Mesenchymal stem cell (in vitro differentiated cells and primary cell): ENCODE measurements at places on chromosomes 11 and 22.

- DNase-seq: no peak
Observed at GRCh38 chr11:114260077-114260476, 36.1 kb upstream of the NNMT start.

- DNase-seq: peak; percentile 53
Observed at GRCh38 chr11:132177106-132177505, 806.7 kb downstream of the NTM start.

DNA sequence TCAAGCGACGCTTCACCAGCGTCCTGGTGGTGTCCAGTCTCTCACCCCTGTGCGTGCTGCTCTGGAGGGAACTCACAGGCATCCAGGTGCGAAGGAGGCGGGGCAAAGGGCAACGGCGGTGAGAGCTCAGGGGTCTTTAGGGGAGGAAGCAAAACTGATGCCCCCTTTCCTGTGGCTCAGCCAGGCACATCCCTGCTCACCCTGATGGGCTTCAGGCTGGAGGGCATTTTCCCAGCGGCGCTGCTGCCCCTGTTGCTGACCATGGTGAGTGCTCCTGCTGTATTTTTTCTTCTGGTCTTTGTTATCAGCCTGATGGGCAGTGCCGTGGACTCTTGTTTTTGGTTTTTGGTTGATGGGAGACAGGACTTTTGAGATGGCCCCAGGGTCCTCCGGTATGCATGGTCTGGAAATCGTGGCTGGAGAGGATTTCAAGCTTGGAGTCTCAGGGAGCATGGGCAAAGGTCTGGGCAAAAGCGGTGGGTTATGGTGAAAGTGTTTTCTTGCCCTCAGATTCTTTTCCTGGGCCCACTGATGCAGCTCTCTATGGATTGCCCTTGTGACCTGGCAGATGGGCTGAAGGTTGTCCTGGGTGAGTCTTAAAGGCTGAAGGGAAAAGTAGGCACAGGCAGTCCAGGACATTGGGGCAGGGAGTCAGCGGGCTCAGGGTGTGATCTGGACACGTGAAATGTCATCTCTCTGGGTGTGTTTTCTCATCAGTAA lies 695 bp downstream of the RCE1 start:
- no peak for DNase-seq

- no peak for DNase-seq
Observed at GRCh38 chr11:74212533-74212932, 41.4 kb downstream of the PPME1 start.

DNA sequence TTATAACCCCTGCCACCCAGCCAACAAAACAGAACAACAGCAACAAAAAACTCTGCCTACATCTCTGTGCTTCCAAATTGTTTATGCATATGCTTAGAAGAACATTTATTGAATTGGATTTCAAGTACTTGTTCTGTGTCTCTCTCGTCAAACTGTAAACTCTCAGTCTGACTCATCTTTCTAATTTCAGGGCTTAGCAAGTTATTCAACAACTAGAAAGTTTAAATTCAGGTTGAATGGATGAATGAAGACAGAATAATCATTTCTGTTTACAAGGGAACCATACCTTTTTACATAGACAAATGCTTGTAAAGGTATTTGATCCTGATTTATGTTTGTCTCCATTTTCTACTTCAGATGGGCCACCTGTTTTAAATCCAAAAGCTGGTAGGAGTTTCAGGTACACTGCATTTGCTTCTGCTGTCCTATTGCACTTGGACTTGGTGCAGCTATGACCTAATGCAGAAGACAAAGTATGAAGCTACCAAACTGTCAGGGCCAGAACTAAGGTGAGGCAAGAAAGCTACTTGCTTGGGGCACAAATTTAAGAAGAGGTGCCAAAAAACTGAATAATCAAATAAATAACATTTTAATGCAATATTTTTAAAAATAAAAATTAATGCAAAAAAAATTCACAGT lies 1.6 kb upstream of the FBXO3 start:
- DNase-seq: peak; percentile 51

DNA sequence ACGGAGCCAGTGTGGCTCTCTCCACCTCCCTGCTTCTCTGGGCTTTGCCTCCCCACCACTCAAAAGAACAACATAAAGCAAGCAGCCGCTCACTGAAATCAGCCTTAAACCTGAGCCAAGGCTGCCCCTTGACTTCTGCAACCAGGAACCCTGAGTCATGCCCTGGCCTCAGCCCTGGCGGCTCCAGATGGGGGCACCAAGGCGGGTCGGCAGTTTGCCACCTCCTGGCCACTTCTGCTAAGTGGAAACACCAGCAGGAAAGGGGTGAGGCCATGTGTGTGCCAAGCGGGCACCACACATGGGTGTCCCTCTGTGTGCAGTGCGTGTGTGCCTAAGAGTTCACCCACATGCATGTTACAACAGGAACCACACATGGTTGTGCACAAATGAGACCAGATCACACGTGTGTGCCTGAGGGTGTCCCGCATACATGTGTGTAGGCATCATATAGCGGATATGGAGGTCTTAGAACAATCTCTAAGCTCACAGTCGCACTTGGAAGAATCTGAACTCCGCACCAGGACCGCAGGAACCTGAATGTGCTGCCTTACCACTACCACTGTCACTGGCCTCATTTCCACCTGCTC lies 221.2 kb downstream of the MN1 start:
- DNase-seq: no peak

DNA sequence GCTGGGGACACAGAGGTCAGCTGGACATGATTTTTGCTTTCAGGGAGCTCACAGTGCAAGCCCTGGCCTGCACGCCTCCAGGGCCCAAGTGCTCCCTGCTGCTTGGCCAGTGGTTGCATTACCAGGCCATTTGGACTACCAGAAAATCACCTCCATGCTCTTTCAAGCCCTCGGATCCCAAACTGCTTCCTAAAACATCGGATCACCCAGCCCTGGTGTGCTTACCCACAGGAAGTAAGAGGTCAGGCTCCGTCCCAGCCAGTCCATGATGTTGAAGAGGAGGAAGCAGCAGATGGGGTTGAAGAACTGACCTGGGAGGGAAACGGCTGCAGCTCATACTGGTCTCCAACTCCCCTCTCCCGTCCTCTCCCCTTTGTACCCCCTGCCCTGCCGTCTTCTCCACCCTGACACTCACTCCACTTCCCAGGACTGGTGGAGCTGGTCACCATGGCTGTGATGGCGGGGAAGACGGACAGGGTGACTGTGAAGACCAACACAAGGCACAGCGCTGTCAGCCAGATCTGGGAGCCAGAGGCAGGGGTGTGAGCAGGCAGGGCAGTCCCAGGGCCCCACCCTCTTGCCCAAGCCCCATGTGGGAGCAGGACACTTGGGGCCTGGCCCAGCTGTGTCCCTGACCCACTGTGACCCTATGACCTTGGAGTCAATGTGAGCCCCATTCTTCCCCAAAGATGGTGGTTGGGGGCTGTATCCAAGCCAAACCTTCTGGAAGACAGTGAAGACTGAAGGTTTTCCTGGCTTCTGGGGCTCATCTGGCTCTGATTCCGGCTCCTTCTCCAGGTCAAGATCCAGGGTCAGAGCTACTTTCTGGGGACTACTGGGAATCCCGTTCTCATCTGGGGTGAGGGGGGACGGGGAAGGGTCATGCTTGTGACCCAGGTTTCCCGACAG lies 5.6 kb downstream of the SLC29A2 start:
- DNase-seq: no peak

- no peak for DNase-seq
Observed at GRCh38 chr22:33119044-33119443, 60.9 kb upstream of the SYN3 start.

DNA sequence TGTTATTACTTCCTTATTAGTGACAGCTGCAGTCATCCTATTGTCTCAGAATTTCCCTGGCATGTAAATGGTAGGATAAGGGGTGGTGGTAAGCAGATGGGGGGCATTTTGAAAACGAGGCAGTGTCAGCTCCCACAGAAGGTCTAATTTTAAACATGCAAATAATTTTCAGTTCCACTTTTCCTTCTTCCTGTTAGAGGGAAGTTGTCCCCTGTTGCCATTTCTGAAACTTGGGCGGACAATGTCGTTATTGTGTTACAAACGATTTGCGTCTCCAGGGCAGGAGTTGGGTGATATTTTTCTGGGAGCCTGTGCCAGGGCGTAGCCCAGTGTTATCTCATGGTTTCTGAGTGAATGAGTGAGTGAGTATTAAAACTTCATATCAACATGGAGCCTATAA lies 7.4 kb downstream of the PTPRJ start:
- DNase-seq: no peak

- peak; percentile 30 for DNase-seq
Observed at GRCh38 chr22:35547987-35548721, 7.5 kb downstream of the RASD2 start.

GRCh38 chr22:20968281-20968977 lies 1.4 kb downstream of the AIFM3 start:
- DNase-seq: no peak

DNA sequence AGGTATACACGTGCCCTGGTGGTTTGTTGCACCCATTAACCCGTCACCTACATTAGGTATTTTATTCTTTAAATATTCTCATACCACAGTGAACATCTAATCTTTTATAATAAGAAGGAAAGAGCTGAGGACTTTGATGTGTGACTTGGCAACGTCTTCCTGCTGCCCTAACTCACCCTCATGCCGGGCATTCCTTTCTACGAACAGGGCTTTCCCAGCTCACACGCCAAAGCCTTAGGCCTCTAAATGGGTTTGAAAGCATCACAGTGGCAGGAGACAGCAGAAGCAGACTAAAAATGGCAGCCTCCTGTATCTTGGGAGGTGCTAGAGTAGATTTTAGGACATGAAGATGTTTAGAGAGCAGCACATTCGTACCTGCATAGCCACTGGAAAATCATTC lies 52.6 kb downstream of the CLTCL1 start:
- DNase-seq: no peak

DNA sequence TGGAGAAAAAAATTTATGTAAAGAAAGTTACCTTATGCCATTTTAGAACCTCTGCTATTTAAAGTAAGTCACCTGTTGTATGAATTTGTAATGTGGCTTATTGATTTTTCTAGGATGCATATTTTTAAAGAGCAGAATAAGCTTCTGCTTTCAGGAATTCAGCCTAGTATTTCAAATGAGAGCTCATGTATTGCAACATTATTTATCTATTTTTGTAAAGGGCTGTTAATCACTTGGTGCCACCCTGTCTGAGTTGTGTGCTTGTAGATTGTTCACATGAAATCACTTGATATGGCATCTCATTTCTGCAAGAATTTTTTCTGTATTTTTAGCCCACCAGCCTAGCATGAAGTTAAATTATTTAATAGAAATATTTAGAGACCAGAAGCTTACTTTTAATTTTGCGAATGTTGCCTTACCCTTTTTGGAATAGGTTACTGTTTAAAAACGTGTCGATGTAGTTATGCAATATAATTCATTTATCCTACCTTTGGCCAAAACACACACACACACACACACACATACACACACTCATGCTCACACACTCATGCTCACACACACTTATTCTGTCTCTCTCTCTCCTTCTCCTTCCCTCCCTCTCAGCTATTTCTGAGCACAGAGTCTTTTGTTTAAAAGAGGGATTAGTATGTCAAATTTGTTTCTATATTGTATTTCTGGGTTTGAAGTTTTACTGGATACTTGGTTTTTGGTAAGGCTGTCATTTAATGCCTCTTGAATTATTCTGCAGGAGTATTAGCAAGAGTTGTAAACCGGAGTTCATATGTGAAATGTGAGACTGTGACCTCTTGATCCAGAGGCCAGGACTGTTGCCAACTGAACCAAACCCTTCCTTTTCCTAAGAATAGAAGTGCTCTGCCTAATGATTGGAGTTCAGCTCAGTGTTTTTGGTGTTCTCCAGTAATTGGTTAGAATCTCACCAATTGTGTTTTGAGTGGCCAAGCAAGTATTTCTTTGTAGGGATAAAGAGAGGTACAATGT lies 34.4 kb downstream of the YAP1 start:
- peak; percentile 52 for DNase-seq

- no peak for DNase-seq
Observed at GRCh38 chr11:91997226-91997625, 227.4 kb upstream of the FAT3 start.

GRCh38 chr11:33773404-33773986 lies 825 bp downstream of the FBXO3 start:
- DNase-seq: peak; percentile 24

DNA sequence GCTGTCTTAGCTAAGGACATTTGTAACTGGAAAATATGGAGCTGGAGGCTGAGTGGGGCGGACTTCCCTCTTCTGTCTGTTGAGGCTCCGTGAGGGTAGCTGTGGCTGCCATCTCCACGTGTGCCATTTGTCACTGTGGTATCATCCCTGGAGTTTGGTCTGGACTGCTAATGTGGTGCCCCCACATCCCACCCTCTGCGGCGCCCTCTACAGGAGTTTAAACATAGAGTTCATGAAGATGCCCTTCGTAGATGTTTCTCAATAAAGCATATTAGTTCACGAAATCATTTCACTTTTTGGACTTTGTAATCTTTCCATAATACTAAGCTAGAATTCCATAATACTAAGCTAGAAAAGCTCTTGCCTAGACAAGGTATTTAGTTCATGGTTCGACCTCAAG lies 52.4 kb downstream of the TECTA start:
- no peak for DNase-seq

DNA sequence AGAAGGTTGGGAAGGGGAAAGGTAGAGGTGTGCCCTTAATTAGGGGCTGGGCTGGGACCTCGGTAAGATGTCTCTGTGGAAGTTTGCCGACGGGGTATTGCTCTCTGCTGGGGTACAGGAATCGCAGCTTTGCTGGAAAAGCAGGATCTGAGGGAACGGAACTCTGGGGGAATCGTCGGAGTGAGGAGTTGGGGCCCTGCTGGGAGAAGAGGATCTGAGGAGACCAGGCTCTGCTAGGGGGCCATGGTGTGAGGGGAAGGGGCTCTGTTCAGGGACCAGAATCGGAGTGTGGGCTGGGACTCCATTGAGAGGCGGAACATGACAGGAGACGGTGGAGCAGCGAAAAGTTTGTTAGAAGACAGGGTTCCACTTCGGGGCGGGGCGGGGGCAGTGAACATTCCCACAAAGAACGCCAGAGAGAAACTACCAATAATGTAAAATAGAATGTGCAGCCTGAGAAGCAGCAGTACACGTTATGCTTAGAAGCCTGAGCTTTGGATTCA lies 456 bp downstream of the AAMDC start:
- DNase-seq: peak; percentile 48

GRCh38 chr11:3030289-3031070 lies 26.7 kb downstream of the CARS1 start:
- no peak for DNase-seq
